Fibroblast of skin of left quadriceps (primary cell): ENCODE measurements at places on chromosomes 6 and 20.
A peak's percentile ranks its signal among the peaks of the same experiment; 100 is the strongest.

- DNase-seq: no peak
These were observed 13.9 kb downstream of the MACROD2 start for GRCh38 chr20:14009208-14009607.

GRCh38 chr6:3406362-3406821 is 50.5 kb downstream of the SLC22A23 start:
- DNase-seq: no peak

DNA sequence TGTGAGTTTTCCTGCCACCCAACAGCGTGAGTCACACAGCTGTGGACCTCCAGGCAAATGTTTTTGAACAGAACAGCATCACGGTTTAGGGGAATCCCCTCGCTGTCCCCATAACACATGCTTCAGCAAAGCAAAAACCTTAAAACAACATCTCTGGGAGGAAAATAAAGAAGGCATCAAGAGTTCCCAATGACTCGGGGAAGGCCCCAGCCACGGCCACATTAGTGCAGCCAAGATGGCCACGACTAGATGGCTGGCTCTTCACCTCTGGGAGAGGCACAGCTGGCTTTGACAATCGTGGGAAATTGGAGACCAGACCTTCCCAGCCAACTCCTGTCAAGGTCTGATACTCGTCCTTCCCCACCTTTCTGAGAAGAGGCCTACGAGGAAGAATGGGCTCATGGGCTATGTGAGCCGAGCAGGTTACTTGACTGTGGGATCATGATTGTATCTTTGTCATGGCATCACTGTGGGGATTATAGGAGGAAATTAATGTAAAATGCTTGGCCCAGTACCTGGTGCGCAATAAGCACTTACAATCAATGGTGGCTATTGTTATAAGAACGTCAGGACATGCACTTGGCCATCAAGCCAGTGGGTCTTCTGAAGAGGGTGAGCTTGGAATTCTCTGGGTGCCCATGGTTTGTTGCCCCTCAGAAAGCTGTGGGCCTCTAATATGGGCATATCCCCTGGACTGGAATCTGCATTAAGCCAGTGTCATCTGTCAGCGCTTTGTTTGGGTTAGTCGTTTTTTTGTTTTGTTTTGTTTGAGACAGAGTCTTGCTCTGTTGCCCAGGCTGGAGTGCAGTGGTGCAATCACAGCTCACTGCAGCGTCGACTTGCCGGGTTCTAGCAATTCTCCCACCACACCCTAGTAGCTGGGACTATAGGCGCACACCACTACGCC is 43.6 kb downstream of the FGD2 start:
- DNase-seq: peak; percentile 49

DNA sequence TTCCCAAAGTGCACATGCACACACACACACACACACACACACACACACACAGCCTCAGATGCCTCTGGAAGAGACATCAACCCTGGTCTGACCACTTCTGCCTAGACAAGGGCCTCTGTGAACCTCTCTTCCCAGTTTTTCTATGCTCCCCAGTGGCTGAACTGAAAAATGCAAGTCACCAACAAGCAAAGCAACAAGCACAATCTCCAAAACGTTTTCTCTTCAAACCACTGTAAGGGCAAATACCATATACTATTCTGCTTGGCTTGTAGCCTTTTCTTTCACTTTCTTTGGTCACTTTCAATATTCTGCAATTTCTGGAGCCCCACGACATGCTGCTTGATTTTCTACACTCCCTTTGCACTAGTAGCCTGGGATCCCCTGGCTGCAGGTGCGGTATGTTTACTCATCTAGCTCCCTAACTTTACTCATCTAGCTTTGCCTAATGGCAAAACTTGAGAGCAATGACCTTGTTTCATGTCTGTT is 121.4 kb upstream of the DST start:
- no peak for DNase-seq

GRCh38 chr6:37794825-37795224 is 24.7 kb upstream of the ZFAND3 start:
- no peak for DNase-seq

GRCh38 chr6:41934278-41935192 is 7.1 kb downstream of the CCND3 start:
- DNase-seq: no peak

DNA sequence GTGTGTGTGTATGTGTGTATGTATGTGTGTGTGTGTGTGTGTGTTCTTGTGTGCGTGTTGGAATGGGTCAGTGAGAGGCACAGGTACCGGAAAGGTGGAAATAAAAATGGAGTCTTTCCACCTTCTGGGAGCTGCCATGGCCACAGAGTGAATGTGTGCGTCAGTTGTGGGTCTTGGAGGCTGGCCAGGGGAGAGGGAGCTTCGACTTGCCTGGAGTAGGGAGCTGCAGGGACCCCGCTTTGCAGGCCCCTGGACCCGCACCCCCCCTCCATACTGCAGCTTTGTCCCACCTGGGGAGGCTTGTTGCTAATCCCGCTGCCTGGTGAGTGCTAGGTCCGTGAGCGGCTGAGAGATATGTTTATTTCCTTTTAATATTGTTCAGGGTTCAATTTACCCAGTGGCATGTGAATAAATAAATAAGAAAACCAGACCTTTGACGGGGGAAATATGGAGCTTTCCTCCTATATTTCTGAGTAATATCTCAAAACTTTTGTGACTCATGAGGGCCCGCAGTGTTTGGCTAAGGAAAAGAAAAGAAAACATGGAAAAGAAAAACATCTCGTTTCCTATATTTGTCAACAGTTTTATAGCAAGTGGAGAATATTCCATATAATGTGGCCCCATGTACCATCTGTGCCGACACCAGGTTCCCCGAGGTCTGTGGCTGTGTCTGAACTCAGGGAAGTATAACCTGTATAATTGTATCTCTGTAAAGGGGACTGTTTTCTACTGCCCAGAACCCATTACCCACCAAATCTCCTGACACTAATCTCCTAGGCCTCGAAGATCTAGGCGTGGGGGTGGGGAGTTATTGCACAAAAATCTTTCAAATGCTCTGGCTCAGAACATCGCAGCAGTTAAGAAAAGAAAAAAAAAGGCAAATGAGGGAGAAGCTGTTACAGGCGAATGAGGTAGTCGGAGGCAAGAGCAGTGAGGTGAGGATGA is 24.6 kb upstream of the CCDC167 start:
- DNase-seq: no peak

- DNase-seq: no peak
These were observed 516 bp downstream of the LRRC1 start for GRCh38 chr6:53795340-53795701.

- DNase-seq: no peak
These were observed 29.2 kb upstream of the ALDH8A1 start for GRCh38 chr6:134979142-134979541.

- peak; percentile 23 for DNase-seq
These were observed 121.3 kb downstream of the TRMT11 start for GRCh38 chr6:126107475-126108166.

GRCh38 chr6:150231525-150231850 is 88.6 kb downstream of the PPP1R14C start:
- no peak for DNase-seq

- DNase-seq: no peak
These were observed 134.8 kb downstream of the PXDC1 start for GRCh38 chr6:3616565-3617176.

GRCh38 chr6:140653506-140653905 is 1279.1 kb upstream of the CITED2 start:
- DNase-seq: no peak

DNA sequence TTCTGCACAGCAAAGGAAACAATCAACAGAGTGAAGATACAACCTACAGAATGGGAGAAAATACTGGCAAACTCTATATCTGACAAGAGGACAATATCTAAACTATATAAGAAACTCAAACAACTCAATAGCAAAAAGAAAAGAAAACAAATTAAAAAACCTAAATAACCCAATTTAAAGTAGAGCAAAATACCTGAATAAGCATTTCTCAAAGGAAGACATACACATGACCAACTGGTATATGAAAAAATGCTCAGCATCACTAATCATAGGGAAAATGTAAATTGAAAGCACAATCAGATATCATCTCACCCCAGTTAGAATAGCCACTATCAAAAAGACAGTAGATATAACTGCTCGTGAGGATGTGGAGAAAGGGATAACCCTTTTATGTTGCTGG is 87.8 kb upstream of the FOXA2 start:
- no peak for DNase-seq

DNA sequence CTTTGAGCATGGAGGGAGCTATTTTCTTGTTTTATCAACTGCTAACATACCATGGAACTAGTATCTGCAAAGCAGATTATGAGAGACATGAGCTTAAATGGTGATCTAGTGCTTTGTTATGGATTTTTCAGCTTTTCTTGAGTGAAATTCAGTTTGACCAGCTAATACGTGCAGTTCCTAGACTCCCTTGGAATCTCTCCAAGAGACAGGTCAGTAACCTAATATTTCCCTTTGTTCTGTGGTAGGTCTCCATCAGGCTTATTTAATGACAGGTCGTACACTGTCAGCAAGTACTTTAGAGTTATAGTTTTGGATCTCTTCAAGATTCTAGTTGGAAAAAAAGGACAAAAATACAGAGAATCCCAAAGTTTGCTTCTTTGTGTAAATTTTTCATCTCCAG is 43.9 kb downstream of the HDAC2 start:
- DNase-seq: no peak

GRCh38 chr6:111804627-111805235 is 68.5 kb downstream of the FYN start:
- DNase-seq: no peak

DNA sequence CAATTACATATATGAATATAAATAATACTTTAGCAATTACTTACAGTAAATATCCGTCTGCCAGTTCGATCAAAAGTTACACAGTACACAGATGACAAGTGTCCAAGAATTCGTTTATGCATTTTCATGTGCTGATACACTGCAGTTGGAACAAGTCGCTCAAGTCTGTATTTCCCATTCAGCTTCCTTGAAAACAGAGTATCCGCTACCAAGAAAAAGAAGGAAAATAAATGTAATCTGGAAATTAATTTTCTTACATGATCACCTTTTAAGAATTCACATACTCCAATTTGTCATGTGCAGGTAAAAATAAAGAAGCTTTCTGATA is 35.3 kb downstream of the PHIP start:
- no peak for DNase-seq

- no peak for DNase-seq
These were observed 36.9 kb downstream of the APCDD1L start for GRCh38 chr20:58478141-58478805.

- no peak for DNase-seq
These were observed 34.7 kb downstream of the CPNE5 start for GRCh38 chr6:36804563-36804962.

- DNase-seq: no peak
These were observed 165.9 kb upstream of the KCNK16 start for GRCh38 chr6:39488255-39488879.

DNA sequence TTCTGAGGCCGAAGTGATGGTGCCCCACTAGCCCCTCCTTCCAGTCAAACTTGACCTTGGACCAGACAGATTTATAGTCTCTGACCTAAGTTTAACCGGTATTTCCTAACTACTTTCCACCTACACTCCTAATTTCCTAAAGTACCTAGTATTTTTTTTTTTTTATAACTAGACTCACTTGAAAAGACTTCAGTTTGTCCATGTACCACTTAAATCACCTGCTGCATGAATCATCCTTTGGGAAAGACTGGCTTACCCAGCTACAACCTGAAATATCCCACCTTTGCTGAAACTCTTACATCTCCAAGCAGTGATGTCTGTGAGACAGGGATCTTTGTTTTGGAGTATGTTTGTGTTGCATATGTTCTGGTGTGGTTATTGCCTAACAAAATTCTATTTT is 71.1 kb downstream of the ZDHHC14 start:
- no peak for DNase-seq

DNA sequence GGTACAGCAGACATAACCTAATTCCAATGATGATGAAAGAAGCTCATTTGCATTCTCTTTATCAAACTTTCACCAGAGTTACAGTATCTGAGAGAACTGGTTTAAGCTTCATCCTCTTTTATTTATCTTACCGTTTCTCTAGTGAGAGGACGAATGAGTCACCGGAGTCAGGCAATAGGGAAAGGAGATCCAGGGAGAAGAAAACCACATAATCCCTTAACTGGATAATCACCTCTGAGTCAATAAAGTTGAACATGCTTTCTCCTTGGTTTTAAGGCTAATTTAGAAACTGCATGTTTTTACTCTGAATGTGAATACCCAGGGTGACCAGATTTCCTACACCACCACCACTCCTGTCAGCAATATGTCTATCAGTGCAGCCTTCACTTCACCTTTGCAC is 313.7 kb upstream of the TBX18 start:
- DNase-seq: peak; percentile 95

GRCh38 chr20:2162823-2163166 is 61.2 kb downstream of the STK35 start:
- no peak for DNase-seq

- DNase-seq: peak; percentile 76
These were observed 156.0 kb downstream of the CEBPB start for GRCh38 chr20:50346374-50347283.

- DNase-seq: peak; percentile 26
These were observed 24.5 kb upstream of the PTCHD4 start for GRCh38 chr6:48135323-48136084.

GRCh38 chr6:33018904-33019303 is 9.5 kb upstream of the HLA-DOA start:
- no peak for DNase-seq

DNA sequence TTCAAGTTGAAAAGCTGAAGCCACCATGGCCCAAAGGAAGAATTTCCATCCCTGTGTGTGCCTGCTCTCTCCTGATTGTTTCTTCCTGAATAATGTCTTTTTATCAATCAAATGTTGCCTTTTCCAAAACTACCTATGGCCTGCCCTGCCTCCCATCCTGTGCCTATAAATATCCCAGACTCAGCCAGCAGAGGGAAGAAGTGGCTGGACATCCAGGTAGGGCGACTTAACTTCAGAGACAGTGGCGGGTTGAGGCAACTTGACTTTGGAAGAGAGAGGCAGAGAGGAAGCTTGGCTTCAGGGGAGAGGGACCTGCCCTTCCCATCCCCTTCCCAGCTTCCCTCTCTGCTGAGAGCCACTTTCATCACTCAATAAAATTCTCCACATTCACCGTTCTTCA is 133.0 kb downstream of the LCA5 start:
- DNase-seq: no peak

- DNase-seq: no peak
These were observed 86.6 kb downstream of the ISM1 start for GRCh38 chr20:13307562-13308163.

- DNase-seq: no peak
These were observed 23.6 kb downstream of the PRKN start for GRCh38 chr6:162704001-162704400.

GRCh38 chr20:63769891-63770474 is 30.4 kb downstream of the SLC2A4RG start:
- DNase-seq: no peak

GRCh38 chr6:106452628-106453027 is 92.1 kb downstream of the CRYBG1 start:
- DNase-seq: no peak

GRCh38 chr20:3190681-3191111 is 13.8 kb downstream of the DDRGK1 start:
- DNase-seq: no peak

- DNase-seq: no peak
These were observed 13.5 kb downstream of the NINL start for GRCh38 chr20:25571817-25572216.

GRCh38 chr6:33861722-33862121 is 57.9 kb upstream of the MLN start:
- no peak for DNase-seq

- no peak for DNase-seq
These were observed 3.1 kb downstream of the MAP1LC3A start for GRCh38 chr20:34561661-34562060.

GRCh38 chr6:31247813-31248212 is 24.1 kb downstream of the HLA-C start:
- DNase-seq: no peak
